Neural crest cell (in vitro differentiated cells): ENCODE measurements at places on chromosomes 12 and 14.

DNA sequence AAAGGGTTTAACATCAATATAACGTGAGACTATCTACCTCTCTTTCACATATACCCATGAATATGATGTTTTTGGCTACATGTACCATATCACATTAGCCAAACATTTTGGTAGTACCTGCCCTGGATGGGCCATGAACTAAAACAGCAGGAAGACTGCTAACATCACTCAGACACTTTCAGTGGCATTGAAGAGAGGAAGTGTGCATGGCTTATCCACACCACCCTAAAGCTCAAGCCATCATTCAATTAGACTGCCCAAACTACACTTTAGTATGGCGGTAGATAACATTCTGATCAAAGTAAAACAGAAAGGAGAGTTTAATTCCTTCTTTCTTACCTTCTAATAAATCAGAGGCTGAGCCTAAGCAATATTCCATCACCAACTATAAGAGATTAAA lies 103.0 kb downstream of the PEBP1 start:
- DNase-seq: no peak

- DNase-seq: no peak
These were observed 67.2 kb downstream of the SCARB1 start for GRCh38 chr12:124796303-124796960.

GRCh38 chr12:104578453-104578852 lies 121.7 kb downstream of the CHST11 start:
- no peak for DNase-seq

- DNase-seq: no peak
These were observed 60.0 kb upstream of the ELK3 start for GRCh38 chr12:96134200-96134599.

GRCh38 chr14:53001787-53002378 lies 51.0 kb upstream of the FERMT2 start:
- DNase-seq: no peak

DNA sequence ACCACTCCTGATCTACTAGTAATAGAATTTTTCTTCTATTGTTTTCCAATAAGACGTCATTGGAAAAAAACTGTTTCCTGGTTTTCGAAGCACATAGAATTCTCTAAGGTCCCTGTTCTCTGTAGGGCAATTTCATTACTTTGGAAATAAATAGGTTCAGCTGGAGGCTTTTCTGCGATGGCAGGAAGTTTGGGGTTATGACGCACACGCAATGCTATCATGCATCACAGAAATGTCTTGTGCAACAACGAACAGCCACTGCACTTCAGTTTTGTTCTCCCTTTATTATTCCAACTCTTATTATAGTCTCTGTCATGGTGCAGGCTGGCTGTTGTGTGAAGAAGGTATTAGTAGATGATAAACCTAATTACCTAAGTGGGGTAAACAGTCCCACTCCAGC lies 59.0 kb downstream of the KCNK10 start:
- no peak for DNase-seq
